ENCODE measurements at places on chromosomes 3 and 15.
A peak's percentile ranks its signal among the peaks of the same experiment; 100 is the strongest.

GRCh38 chr3:176354843-176355242 is 842.4 kb downstream of the TBL1XR1 start:
- no peak for DNase-seq

- DNase-seq, result no peak
These were observed 40.3 kb downstream of the BBX start for GRCh38 chr3:107562969-107563529.

DNA sequence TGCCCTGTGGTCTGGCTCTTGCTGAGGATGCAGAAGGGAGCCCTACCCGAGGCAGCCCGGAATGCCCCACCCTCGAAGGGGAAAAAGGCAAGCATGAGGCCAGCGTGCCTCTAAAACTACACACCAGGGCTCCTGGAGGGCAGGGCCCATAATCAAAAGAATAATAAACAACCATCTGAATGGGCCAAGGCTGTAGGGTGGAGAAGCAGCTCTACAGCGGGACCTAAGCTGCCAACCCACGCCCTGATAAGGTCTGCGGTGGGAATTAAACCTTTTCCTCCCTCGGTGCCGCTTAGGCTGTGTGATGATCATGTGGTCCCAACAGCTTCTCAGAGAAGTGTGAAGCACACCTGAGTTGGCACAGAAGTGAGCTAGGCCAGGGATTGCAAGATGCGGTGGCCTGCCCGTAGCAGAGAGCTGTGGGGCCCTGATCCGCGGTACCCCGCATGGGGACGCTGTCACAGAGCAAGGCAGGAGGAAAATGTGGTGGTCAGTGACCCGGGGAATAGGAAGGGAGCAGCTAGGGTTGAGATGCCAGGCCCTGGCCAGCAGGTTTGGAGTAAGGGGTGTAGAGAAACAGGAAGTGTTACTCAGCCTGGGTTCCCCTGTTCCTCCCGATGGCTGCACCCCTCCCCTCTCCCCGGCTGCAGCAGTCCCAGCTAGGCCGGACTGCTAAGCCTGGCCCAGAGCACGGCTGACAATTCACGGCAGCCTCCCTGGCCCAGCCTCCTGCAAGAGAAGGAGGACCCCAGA is 1.1 kb upstream of the C15orf62 start:
- no peak for DNase-seq

DNA sequence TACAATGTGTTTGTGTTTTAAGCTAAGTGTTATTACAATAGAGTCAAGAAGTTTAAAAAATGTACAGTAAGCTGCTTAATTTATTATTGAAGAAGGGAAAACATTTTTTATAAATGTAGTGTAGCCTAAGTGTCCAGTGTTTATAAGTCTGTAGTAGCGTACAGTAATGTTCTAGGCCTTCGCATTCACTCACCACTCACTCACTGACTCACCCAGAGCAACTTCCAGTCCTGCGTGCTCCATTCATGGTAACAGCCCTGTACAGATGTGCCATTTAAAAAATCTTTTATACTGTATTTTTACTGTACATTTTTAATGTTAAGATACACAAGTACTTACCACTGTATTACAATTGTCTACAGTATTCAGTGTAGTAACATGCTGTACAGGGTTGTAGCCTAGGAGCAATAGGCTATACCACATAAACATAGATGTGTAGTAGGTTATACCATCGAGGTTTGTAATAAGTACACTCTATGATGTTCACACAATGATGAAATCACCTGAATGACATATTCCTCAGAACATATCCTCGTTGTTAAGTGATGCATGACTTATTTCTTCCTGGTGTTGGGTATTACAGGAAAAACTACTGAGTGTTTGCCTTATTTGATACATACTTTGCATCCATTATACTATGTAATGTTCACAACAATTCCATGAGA is 156.6 kb upstream of the NUDT16 start:
- DNase-seq, result no peak

DNA sequence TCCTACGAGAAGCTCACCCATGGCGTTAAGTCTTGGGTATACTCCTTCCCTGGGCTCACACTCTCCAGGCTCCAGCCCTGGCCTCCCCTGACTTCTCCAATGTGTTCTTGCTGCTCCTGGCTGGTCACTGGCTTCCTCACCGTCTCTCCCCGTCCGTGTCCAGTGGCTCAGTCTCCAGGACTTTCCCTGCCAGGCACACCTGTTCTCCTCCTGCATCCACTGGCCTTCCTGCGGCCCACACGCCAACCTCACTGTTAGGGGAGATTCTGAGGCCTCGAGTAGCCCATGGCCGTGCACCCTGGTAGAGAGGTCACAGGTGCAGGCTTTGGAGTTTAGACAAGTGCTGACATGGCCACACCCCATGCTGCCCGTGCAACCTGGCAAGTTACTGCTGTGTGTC is 91.9 kb upstream of the SNRPA1 start:
- no peak for DNase-seq

GRCh38 chr15:57747206-57747896 is 40.8 kb downstream of the POLR2M start:
- no peak for DNase-seq

DNA sequence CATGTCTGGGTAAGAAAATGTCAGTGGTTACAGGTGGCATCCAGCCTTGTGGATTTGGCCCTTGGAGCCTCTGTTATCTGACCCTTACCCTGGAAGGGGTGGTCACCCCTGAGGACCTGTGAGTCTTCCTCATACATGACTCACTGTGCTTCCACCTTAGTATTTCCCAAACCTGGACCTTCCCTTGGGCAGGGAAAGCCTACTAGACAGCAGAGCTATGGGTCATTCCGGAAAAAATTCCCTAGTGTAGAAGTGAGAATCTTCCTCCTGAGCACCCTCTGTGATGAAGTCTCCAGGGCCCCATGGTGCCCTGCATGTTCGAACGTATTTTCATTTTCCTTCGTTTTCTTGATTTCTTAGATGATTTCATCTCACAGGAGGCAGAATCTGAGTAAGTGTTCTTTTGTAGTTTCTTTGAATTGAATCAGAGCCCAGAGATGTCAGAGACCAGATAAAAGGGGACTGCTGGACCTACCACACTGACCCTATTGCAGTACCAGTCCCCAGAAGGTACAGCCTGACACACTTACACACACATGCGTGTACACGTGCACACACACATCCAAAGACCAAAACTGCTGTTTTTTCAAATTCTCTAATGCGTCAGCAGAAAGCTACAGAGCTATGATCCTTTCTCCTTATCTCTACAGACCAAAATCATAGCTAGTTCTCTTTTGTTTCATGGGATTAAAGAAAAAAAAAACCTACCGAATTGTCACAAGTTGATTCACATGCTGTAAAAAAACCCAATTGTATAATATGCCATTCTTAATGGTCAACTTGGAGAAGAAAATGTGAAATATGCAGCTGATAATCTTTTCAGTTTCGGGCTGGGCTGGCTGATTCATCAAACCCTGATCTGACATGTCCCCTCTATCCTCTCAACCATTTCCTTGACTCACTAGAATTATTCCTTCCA is 50.5 kb upstream of the ARHGEF3 start:
- DNase-seq, result no peak

GRCh38 chr15:67495585-67495984 is 25.3 kb upstream of the C15orf61 start:
- DNase-seq, result no peak

- no peak for DNase-seq
These were observed 20.2 kb downstream of the SLC24A1 start for GRCh38 chr15:65641768-65642475.

- no peak for DNase-seq
These were observed 25.7 kb upstream of the GALNT15 start for GRCh38 chr3:16148783-16149182.

DNA sequence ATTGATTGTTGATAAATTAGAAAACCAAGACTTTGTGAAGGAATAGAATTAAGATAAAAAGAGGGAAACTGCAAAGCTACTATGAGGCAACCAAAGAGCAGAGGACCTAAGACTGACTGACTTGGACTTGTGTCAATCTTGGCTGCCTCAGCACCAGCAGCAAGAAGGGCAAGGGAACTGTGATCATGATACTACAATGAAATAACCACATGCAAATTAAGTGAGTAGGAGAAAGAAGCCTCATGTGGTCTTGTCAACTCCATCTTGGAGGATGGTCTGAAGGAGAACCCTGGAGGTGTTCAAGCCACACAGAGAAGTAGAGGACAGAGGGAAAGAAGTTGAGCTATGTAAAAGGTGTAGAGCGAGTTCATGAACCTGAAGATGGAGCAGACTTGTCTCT is 47.3 kb upstream of the THRB start:
- no peak for DNase-seq

DNA sequence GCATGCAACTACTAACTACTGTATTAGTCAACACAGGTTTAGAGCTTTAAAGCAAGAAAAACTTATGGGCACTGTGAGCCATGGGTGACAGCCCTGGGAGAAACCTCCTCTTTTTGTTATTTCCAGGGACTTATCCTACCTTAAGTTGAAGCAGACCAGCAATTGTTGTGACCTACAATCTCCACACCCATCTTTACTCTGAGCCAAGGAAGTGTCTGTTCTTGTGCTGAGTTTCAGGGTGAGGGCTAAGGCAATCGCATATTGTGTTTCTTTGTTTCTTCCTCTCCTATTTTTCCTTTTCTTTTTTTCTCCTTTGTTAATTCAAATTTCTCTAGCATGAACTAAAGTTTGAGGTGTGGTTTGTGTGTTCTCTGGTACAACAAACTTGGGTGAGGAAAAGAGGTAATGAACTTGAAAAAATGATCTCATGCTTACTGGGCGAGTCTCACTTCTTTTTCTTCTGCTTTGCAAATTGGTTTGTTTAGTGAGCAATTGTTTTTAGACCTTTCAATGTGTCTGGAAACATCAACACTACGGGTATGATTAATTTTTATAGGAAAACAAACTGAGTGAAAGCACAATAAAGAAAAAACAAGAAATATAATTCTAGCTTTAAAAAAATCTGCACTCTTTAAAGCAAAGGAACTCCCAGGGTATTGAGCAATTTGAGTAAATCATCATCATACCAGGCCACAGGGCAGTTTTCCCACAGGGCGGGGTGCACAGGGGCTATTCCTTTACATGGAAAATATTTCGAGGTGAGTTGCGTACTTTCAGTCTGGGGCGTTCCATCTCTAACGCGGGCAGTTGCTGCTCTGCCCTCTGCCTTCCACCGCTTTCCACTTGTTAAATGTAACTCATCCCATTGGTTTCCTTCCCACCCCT is 2.7 kb downstream of the UPK1B start:
- DNase-seq, result no peak

DNA sequence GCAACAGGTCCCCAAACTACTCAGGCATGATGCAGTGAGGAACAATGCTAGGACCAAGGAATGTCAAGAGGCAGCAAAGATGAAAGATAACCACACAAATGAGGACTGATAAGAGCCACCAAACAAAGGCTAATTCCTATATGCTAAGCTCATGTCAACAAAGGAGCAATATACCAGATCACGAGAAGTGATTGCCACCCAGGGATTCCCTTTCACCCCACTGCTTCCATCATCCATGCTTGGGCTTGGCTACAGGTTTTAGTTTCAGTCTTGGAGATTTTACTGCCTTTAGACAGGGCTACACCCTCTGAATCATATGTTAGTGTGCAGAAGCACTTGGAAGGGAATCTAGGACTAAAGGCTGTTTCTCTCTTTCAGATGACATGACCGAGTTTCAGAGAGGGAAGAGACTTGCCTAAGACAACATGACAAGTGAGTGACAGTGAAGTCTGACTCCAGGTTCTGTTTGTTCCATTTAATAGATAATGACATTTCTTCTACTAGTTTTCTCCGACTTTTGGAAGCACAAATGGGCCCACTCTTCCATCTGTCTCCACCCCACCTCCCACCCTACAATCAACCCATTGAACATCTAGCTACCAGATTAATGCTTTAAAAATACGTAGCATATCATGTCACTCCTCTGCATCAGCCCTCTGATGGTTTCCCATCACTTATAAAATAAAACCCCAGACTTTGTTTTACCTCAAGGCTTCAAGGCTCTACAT is 173.5 kb upstream of the LRRN1 start:
- DNase-seq, result no peak

GRCh38 chr3:159829539-159830227 is 159.0 kb upstream of the IL12A start:
- no peak for DNase-seq

DNA sequence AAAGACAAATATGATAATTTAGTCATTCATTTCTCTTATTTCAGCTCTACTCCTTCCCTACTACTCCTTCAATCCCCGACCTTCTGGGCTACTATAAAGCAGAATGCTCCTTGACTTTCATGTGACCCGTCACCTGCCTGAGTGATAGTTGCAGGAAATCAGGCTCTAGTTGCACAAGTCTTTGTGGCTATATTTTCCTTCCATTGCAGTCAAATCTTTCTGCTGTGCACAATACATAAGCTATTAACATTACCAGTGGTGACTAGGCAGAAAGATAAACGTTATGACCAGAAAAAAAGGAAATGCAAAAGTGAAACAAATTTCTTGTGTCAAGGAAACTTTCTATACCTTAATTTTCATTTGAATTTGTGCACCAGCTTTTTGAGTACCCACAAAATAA is 2.3 kb downstream of the SUCNR1 start:
- DNase-seq, result peak; percentile 98

GRCh38 chr3:126292318-126293070 is 64.7 kb downstream of the KLF15 start:
- no peak for DNase-seq

DNA sequence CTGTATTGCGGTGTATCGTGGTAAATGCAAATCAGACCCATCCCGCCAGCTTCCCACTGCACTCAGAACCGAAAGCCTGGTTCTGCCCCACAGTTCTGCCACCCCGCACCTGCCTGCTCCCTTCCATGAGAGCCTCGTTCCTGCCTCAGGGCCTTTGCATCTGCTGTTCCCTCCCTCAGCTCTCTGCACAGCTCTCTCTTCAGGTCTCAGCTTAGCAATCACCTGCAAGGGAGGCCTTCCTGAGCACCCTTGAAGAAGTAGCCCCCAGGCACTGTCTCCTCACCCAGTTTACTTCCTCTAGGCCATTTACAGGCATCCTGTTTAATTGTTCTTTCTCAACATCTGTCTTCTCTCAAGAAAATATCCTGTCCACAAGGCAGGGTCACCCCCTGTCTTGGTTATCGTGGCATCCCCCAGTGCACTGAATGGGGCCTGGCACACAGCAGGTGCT is 13.3 kb upstream of the IQSEC1 start:
- DNase-seq, result no peak

GRCh38 chr3:187960820-187961219 is 193.1 kb upstream of the LPP start:
- DNase-seq, result no peak

GRCh38 chr3:94417963-94418455 is 355.1 kb downstream of the NSUN3 start:
- no peak for DNase-seq

DNA sequence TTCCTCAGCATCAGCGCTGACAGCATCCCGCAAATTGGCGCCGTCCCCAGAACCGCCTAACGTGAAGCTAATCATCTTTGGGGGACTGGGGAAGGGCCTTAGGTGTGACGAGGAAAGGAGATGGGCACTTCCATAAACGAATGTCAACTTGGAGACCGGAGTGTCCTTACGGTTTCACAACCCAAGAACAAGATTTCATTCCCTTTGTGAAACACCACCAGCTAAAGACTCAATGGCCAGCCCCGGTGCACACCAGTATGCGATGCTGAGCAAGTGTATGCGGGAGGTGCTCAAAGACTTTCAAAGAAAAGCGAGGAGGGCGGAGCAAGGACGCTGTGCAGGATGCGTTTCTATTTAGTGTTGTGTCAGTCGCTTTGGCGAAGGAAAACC is 759 bp upstream of the TTBK2 start:
- no peak for DNase-seq

- peak; percentile 16 for DNase-seq
These were observed 821 bp downstream of the LINS1 start for GRCh38 chr15:100601163-100601562.
